ENCODE measurements at places on chromosomes 4 and X.

DNA sequence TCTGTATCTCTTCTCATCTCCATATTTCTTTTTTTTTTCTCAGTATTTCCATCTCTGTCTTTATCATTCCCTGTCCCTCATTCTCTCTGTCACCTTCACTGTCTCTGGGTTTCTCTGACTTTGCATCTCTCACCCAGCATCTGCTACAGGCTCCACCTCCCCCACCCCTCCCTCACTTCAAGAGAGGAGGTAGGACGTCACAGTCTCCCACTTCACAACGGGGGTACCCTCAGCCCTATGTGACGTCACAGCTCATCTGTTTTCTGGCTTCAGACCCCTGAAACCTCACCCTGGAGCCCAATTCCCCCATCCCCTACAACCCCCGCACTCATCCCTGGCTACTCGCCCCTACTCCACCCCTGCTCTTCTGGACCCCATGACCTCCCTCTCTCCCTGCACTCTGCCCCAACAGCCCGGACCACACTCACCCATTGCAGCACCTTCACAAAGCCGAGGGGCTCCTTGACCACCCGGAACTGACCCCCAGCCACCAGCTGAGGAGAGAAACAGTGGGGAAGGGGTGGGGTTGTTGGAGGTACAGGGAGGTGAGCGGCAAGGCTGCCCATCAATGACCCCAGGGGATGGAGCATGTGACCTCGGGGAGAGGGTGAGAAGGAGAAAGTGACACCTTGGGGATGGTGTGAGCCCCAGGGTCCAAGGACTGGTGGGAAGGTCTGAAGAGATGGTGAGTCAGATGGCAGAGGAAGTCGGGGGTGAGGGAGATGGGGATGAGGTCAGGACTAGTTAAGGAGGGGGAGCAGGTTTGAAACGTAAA is 1.3 kb downstream of the SYP start:
- DNase-seq, result no peak

GRCh38 chrX:80223982-80224579 is 196.2 kb upstream of the TENT5D start:
- no peak for DNase-seq

GRCh38 chr4:155822572-155822971 is 43.5 kb downstream of the ASIC5 start:
- DNase-seq, result no peak

DNA sequence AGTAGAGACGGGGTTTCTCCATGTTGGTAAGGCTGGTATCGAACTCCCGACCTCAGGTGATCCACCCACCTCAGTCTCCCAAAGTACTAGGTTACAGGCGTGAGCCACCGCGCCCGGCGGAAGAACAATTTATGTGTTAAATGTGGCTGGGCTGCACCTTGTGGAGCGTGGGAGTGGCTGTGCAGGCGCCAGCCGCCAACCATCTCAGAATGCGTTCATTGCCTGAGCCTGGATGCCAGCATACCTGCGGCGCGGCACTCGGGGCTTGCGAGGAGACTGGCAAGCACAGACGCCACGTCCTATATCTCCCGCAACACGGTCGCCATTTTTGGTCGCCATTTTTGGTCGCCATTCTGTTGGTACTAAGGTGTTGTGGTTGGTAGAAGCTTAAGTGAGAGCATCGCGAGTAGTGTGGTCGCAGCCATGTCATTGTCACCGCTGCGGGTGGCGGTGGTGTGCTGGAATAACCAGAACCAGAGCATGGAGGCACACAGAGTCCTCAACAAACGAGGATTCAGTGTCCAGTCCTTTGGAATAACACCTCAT is 193.6 kb upstream of the HTR2C start:
- no peak for DNase-seq

DNA sequence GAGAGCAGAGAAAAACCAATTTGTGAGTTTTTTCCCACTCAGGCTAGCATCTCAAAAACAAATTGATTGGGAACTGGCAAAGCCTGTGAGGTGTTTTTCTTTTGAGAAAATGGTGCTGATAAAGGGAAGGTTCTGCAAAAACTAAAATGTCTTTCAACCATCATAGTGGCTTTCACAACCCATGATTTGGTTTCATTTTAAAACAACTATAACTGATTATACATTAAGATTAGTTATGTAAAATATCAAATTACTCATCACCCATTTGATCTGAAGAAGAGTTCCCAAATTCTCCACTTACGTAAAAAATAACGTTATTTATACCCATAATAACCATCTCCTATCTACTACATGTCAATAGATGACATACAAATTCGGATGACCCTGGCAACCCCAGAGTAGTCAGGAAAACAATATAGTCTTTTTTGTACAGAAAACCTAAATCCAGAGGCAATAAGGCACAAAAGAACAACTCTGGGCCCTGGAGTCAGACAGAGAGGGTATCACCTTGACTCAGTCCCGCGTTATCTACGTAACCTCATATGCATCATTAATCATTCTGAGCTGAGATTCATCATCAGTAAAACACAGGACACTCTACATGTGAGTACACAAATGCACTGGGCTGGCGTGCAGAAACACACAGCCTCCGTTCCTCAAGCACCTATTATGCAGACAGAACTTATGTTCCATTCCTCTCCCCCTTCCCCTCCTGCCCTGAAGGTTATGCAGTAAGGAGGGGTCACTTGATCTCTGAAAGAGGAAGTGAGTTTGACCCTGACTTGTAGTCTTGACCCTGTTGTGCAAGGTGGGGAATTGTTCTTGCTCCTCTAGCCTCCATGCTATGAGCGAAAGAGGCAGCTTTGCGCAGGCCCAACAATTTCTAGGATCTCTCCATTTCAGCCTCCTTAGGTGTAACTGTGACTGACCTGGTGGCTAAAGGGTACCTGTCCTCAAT is 82.2 kb downstream of the SLC9A7 start:
- DNase-seq, result no peak

DNA sequence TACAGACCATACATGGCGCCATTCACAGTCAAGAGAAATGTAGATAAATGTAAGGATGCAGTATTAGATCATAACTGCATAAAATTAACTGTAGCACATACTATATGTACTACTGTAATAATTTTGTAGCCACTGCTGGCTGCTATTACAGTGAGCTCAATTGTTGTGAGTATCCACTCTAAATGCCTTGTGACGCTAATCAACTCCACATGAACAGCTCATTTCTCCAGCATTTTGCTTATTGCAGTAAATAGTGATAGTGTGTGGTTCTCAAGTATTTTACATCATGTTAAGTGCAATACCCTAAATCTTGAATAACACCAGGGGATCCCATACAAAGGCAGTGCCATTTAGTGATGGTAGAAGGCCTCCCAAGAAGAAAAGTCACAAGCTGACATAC is 21.2 kb downstream of the FGFBP1 start:
- DNase-seq, result no peak

- DNase-seq, result no peak
Measured at GRCh38 chr4:82833696-82834313, 35.2 kb upstream of the SCD5 start.

GRCh38 chr4:3471886-3472285 is 8.8 kb downstream of the DOK7 start:
- no peak for DNase-seq

- no peak for DNase-seq
Measured at GRCh38 chr4:73704314-73705055, 35.9 kb upstream of the CXCL8 start.

GRCh38 chr4:102823897-102824296 is 3.5 kb downstream of the UBE2D3 start:
- DNase-seq, result no peak

DNA sequence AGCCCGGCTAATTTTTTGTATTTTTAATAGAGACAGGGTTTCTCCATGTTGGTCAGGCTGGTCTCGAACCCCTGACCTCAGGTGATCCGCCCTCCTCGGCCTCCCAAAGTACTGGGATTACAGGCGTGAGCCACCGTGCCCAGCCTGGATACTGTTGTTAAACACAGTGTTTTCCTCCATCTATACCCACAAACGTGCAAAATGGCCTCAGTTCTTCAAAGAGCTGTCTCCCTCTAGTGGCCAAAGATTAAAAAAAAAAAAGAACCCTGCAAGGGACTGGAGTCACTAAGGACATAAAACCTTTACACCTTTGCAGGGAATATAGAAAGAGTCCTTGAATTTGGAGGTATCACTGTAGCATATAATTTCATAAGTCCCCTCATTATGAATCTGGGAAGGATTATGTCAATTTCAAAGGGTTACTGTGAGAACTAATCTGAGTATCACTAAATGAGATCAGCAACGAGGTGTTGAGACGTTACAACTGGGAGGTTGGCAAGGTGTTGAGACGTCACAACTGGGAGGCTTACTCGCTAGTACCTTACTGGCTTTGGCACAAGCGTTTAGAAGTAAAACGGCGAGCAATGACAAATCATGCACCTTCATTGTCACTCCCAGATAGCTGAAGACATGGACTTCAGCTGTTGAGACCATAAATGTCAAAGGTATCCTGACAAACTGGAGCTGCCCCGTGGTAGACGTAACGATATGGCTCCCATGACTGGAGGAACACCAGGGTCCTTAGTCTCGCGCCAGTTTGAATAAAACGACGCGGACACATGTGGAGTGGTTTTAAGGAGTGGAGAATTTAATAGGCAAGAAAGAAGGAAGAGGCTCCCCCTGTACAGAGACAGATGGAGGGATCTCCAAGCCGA is 33.4 kb upstream of the ENPP6 start:
- DNase-seq, result peak; percentile 2

GRCh38 chr4:3197366-3198105 is 51.4 kb upstream of the MSANTD1 start:
- no peak for DNase-seq

- DNase-seq, result no peak
Measured at GRCh38 chr4:12118651-12119213, 690.0 kb upstream of the HS3ST1 start.

GRCh38 chrX:133685822-133686221 is 270.5 kb upstream of the GPC4 start:
- no peak for DNase-seq

- DNase-seq, result no peak
Measured at GRCh38 chrX:9730752-9731151, 34.9 kb downstream of the GPR143 start.

GRCh38 chr4:140884431-140885058 is 128.4 kb upstream of the TBC1D9 start:
- no peak for DNase-seq

DNA sequence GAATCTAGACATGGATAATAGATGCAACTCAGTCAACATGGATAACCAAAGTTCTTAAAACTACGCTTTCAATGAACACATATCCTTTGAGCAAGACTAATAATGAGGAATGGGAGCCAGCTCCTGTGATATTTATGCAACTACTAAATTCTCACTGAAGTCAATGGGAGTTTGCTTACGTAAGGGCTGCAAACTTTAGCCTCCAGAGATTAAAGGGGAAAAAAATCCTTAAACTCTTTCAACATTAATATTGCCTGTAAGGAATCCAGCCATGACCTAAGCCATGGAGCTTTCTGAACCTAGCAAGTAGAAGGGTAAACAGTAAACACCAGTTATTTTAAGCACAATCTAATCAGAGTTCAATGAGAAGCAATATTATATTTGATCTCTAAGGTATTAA is 125.2 kb upstream of the PITX2 start:
- no peak for DNase-seq

DNA sequence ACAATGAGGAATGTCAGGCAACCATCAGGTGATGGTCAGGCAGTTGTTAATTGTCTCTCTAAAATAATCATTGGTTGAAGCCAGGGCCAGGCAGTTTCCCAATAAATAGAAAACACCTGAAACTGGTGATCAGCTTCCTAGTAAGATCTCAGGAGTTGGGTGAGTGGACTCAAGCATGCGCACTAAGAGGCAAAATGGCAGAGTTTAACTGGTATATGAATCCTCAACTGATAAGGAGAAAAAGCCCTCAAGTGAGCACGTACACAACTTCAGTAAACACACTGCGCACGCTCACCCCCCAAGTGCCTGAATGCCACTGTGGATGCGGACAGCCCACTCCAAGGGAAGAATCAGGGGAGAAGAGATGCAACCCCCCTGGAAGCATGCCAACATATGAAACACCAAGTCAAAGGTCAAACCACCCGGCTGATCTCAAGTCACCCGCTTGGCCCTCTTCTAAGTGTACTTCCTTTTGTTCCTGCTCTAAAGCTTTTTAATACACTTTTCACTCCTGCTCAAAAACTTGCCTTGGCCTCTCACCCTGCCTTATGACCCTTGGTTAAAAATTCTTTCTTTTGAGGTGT is 39.9 kb downstream of the LNX1 start:
- no peak for DNase-seq

DNA sequence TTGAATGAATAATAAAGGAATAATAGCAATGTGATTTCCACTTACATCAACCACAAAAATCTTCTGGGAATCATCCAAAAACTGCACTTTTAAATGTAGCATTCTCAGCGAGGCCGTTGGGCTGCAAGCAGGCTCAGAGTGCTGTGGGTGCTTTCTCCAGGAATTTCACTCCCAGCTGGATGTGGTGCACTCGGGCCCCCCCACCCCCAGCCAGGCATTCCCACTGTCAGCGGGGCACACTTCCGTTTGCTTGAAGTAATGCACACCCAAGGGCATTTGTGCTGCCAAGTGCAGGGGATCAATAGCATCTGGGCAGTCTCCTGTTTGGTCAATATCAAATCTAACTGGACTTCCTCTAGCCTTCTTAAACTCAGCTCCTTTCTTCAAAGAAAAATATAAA is at the start of gene FRMD7:
Gene FRMD7 (minus strand): TSS at position 278 of the 400 bp plus-strand sequence. CDS start 176 bp downstream, at position 102.
- DNase-seq, result no peak

DNA sequence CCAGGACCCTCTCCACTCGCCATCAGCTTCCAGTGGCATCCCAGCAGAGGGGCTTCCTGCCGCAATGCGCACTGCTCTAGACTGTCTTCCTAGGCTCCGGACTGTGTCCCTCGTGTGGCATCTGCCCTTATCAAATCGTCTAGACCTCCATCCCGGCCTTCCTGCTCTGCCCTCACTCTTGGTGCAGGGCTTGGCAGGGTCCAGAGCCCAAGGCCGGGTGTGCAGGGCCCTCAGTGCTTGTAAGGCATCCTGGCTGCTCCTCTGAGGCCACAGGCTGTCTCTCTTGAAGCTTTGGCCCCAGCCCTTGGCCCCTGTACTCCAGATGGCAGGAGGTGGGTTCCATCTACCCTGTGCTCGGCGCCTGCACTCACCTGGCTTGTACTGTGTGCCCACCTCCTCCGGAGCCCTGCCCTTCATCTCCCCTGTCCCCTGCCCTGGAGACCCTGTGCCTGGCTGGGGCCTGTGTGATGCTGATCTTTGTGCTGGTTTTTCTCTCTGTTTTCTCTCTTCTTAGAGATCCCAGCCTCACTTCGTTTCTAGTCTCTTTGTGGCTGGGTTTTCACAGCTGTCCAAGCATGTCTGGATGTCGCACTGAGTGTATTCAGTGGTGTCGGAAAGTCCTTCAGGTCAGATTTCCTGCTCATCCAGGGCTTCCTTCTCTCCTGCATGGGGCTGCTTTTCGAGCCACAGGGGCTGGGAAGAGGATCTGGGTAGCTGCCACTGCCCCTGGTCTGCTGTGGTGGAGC is 3.7 kb upstream of the TREX2 start:
- DNase-seq, result no peak

Data from NCI-H2081 treated with DMSO at 0.1 percent for 48 hours (cell line).